ENCODE measurements at places on chromosomes 3 and 15.
A peak's percentile ranks its signal among the peaks of the same experiment; 100 is the strongest.

DNA sequence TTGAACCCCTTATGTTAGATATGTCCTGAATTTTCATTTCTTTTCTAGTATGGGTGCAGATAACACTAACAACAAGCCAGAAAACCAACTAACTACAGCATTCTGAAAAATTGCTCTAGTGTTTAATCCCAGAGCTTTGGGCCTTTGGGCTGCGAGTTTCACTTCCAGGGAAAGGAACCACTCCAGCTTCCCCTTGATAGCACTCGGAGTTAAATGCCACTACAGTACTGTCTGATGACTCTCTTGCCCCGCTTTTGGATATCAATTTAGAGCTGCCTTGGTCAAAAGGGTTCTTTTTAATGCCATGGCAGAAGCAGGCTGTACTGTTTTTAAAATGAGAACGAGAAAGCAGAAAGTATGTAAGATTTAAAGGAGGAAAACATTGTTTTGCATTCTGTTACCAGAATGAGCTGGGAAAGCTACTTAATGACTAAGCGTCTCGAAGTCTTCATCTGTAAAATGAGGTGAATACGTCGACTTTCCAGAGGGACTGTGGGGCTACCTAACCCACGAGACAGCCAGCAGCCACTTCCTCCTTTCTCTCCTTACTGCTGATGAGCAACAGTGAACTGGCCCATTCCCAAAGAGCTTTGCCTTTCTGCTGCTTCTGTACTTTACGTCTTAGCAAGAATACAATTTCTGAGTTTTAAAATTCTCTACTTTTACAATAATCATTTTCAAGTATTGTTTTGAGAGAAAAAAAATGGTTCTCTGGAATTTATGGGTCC, 299.3 kb upstream of the LYSMD4 start:
- no peak for DNase-seq

DNA sequence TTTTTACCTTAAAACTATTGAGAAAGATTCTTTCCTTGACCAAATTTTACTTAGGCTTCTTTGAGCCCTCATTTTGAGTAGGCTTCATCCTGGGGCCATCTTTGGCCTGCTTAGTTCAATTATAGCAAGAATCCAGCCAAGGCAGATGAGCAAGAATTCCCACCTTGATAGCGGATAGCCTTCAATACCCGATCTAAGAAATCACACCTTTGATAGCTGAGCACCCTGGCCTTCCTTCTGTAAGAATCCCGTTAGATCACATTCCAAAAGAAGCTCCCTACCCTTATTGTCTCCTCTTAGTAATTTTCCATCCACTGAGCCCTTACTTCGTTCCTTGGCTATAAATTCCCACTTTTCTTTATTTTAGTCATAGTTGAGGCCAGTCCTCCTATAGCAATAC, 275.4 kb upstream of the ROBO1 start:
- no peak for DNase-seq

- DNase-seq: no peak
Measured at GRCh38 chr3:65660000-65660598, 378.6 kb downstream of the MAGI1 start.

DNA sequence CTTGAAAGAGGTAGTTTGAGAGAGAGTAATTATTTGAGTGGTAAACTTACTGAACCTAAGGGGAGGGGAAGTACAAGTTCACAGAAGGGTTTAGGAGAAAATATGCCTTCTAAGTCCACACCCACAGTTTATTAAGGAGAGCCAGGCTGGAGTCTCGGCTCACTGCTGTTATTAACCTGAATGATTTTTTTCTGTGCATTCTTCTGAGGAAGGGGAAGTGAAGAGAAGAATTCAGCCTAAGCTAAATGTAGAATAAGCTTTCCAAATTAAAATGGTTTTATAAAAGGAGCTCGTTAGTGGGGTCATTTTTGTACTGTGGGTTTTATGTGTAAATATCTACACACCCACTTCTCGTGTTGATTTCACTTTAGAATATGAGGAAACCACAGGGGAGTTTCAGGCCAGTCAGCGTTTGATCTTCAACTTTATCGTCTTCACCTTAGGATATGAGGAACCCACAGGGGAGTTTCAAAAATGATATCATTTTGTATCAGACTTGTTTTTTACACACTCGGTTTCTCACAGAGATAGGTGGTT, 1.5 kb downstream of the WHAMM start:
- peak; percentile 88 for DNase-seq

DNA sequence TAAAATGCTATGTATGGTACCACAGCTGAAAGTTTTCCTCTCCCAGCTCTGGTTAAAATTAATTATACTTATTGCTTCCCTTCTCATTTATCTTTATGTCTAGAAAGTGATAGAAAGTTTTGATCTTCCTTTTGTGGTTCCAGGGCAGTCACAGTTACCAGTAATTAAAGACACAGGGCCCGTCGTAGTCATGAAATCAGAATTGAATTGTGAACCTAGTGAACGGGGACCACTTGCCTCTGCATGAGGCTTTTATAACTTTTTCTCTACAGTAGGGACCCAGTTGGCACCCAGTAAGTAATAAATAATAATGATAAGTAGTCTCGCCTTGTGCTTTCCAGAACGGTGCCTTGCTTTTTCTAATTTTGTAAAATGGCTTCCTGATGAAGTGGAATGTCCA, 231.7 kb upstream of the SATB1 start:
- DNase-seq: no peak
